Mesothelial cell of epicardium (in vitro differentiated cells): ENCODE measurements at places on chromosomes 5 and 9.
A peak's percentile ranks its signal among the peaks of the same experiment; 100 is the strongest.

- no peaks in the 10 kb centered on the region for H3K36me3 ChIP-seq
- H3K4me3 ChIP-seq: no peak overlapping the region
- peaks cover 37% of the 10 kb centered on the region for H3K27me3 ChIP-seq
- H3K27ac ChIP-seq: no peak overlapping the region
- no peak for DNase-seq
- H3K4me1 ChIP-seq: no peaks in the 10 kb centered on the region
These were observed 54.9 kb upstream of the FSTL4 start for GRCh38 chr5:133667217-133667616.

- peaks cover 49% of the 10 kb centered on the region for H3K27me3 ChIP-seq
- no peak overlapping the region for H3K27ac ChIP-seq
- DNase-seq: no peak
- H3K36me3 ChIP-seq: no peaks in the 10 kb centered on the region
These were observed 73.5 kb downstream of the PAX5 start for GRCh38 chr9:36960575-36960955.

DNA sequence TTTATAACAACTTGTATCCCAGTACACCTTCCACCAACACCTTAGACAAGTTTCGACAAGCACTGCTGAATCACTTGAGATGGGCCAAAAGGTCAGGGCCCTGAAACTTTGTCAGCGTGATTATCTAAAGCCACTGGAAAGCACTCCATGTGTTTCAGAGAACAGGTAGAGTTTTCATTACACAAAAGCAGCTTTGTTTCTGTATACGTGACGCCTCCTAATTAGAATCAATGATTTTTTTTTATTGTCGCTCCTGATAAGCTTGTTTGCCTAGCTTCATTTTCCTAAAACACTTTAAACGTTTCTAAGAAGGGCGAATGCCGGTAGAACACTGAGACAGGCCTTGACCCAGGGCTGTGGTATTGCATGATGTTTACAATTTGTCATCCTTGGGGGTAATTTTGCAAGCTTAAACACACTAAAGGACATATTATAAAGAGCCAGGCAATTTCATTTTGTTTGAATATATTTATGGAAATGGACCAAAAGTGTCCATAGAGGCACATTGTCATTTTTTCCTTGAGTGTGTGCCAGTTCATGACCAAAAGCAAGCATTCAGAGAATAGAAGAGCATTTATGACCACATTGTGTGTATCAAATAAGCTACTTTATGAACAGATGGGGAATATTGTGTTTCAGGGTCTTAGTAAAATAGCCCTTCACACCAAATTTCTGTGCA is 193.6 kb downstream of the GLIS3 start:
- H3K36me3 ChIP-seq: no peaks in the 10 kb centered on the region
- H3K4me3 ChIP-seq: no peak overlapping the region
- DNase-seq: no peak

DNA sequence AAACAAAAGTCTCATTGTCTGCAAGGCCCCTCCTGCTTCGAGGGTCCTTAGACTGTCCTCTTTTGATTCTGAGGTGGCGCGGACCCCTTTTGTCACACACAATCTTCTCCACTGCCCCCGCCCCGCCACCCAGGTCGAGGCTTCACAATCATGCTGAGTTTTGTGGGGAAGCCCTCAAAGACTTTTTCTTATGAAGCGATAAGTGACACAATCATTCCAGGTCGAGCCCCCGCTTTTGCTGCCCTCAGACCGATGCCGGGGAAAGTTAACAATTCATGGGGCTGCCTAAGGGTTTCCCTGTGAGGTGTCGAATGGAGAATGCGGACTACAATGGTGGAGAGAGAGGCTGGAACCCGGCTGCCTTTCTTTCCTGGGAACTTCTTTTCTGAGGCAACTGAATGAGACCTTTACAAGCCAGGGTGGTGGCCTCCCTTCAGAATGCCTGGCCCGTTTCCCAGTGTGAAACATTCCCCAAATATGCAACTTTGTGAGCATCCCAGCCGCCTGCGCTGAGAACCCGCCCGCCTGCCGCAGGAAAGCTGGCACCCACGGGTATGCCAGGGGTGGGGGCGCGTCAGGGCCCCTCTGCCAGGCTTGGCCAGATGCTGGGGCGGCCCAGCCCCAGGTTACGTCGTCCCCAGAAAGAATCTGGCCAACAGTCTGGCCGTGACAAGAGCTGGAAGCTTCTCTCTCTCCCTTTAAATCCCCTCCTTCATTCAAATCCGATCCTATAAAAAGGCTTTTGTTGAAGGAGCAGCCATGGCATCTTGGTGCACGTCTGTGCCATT is 71.9 kb downstream of the MAP1B start:
- peaks cover 3% of the 10 kb centered on the region for H3K36me3 ChIP-seq
- H3K27ac ChIP-seq: no peak overlapping the region
- no peaks in the 10 kb centered on the region for H3K4me1 ChIP-seq
- H3K27me3 ChIP-seq: no peaks in the 10 kb centered on the region
- DNase-seq: no peak

GRCh38 chr9:93008457-93008856 is 50.0 kb upstream of the SUSD3 start:
- no peaks in the 10 kb centered on the region for H3K27me3 ChIP-seq
- no peak overlapping the region for H3K27ac ChIP-seq
- DNase-seq: no peak
- H3K4me1 ChIP-seq: peaks cover 2% of the 10 kb centered on the region

- DNase-seq: no peak
- H3K4me1 ChIP-seq: peaks cover 25% of the 10 kb centered on the region
- H3K4me3 ChIP-seq: no peak overlapping the region
- no peaks in the 10 kb centered on the region for H3K27me3 ChIP-seq
These were observed 2.7 kb downstream of the PCDHGC5 start for GRCh38 chr5:141491323-141492167.

DNA sequence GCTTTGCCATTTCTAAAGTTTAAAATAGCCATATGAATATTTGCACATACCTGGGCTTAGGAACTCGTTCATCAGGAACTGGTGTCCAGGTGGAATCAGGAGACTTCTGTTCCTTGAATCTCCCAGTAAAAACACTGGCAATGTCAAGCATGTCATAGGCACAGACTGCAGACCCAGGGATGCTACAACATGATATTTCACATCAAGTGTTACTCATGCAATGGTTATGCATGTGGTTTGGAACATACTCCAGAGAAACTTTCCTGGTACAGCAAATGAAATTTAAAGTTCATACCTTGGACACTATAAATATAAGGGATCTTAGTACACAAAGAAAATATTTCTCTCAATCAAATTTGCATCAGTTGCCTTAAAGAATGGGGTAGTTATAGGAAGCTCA is 92.2 kb downstream of the SEMA6A start:
- peaks cover 73% of the 10 kb centered on the region for H3K36me3 ChIP-seq
- H3K27me3 ChIP-seq: no peaks in the 10 kb centered on the region
- H3K4me3 ChIP-seq: no peak overlapping the region
- H3K4me1 ChIP-seq: peaks cover 14% of the 10 kb centered on the region
- no peak for DNase-seq

DNA sequence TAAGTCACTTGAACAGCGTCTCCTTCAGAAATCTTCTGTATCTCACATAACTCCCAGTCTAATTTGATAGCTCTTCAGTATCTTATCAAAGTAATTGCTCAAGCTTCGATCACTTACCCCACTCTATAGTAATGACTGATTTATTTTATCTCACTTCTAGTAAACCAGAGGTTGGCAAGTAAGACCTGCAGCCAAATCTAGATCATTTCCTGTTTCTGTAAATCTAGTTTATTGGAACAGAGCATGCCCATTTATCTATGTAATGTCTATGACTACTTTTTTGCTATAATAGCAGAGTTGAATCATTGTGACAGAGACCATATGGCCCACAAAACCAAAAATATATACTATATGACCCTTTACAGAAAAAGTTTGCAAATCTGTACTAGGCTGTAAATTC is 40.1 kb downstream of the TSSK1B start:
- H3K36me3 ChIP-seq: no peaks in the 10 kb centered on the region
- no peaks in the 10 kb centered on the region for H3K4me1 ChIP-seq
- DNase-seq: no peak
- no peak overlapping the region for H3K27ac ChIP-seq
- H3K4me3 ChIP-seq: no peak overlapping the region

DNA sequence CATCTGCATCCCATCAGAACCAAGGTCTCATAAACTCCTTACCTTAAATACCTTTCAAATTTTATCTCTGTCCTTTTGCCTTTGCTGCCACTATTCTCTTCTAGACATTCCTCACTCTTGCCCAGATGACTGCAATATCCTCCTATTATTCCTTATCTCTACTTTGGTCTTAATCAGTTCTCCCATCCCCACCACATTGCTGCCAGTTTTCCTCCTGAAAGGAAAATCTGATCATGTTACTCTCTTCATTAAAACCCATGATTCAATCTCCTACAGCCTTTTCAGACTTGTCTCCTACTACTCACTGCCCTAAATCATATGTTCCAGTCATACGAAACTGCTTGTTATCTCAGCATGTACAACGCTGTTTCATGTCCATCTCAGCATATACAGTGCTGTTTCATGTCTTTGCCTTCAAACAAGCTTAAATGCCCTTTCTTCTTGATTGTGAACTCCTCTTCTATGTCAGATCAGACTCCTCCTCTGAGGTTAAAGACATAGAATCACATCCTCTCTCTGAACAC is 152.6 kb upstream of the FST start:
- no peaks in the 10 kb centered on the region for H3K36me3 ChIP-seq
- H3K27ac ChIP-seq: no peak overlapping the region
- H3K4me1 ChIP-seq: no peaks in the 10 kb centered on the region
- no peaks in the 10 kb centered on the region for H3K27me3 ChIP-seq
- DNase-seq: no peak

GRCh38 chr9:105473221-105473620 is 25.4 kb downstream of the FSD1L start:
- no peak overlapping the region for H3K4me3 ChIP-seq
- peaks cover 4% of the 10 kb centered on the region for H3K4me1 ChIP-seq
- peaks cover 24% of the 10 kb centered on the region for H3K36me3 ChIP-seq

DNA sequence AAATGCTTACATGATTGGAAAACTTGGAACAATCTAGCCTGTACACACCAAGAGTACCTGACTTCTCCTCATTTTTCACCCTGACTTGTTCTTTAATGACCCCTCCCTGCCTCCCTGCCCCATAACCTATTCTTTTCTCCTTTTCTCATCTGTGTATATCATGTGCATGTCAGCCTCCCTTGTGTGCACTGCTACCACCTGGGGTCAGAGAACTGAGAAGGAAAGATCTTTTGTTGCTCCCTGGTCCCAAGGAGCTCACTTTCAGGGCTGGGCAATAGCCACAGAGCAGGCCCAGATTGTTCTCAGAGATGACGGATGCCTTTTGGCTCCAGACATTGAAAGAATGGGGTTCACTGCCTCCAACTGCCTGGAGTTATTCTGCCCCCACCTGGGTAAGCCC is 5.1 kb downstream of the MAP1B start:
- H3K27me3 ChIP-seq: no peaks in the 10 kb centered on the region
- H3K4me1 ChIP-seq: peaks cover 38% of the 10 kb centered on the region
- no peak for DNase-seq
- no peak overlapping the region for H3K4me3 ChIP-seq
- peaks cover 11% of the 10 kb centered on the region for H3K36me3 ChIP-seq

DNA sequence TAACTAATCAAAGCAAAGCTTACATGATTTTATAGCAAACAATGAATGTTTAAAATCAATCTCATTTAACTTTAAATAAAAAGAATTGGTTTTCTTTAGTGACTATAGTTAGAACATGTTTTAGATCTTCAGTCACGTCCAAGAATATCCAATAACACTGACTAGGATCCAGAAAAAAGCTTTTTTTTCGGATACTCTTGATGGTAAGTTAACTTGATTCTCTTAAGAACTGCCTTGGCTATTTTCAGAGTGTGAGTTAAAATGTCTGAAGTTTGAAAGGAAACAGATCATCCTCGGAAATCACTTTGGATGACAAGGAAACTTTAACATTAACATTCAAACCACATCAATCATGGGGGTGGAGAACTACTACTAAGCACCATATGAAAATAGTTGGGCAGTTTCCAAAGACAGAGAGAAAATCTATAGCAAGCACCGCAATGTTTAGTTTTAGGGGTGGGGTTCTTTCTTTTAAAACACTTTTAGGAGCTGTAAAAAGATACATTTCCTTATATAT is 83.7 kb upstream of the SLC27A6 start:
- no peaks in the 10 kb centered on the region for H3K27me3 ChIP-seq
- peaks cover 3% of the 10 kb centered on the region for H3K36me3 ChIP-seq
- H3K27ac ChIP-seq: no peak overlapping the region
- H3K4me3 ChIP-seq: no peak overlapping the region
- DNase-seq: no peak

GRCh38 chr9:126611592-126612325 is 2.0 kb upstream of the LMX1B start:
- H3K4me3 ChIP-seq: peak overlapping the region; percentile 47
- peak; percentile 89 for DNase-seq
- no peak overlapping the region for H3K27ac ChIP-seq
- no peaks in the 10 kb centered on the region for H3K36me3 ChIP-seq
- peaks cover 32% of the 10 kb centered on the region for H3K4me1 ChIP-seq

DNA sequence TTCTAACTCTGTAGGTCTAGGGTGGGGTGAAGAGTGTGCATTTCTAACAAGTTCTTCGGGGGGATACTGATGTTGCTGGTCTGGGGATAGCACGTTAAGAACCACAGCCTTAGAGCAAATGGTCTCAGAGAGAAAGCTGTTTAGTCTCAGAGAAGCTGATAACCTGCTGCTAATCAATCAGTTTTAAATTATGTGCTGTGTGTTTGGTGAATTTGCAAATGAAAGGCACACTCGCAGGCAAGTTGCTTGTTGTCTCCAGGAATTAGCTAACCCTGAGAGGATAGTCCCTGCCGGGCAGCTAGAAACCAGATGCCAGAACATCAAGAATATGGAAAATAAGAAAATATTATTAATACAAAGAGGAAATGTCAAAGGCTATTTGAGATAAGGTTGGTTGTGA is 79.2 kb downstream of the DMRT2 start:
- H3K27me3 ChIP-seq: peaks cover 7% of the 10 kb centered on the region
- H3K4me1 ChIP-seq: peaks cover 11% of the 10 kb centered on the region
- no peak overlapping the region for H3K27ac ChIP-seq
- DNase-seq: no peak

GRCh38 chr9:71729816-71730526 is 38.3 kb downstream of the CEMIP2 start:
- peaks cover 69% of the 10 kb centered on the region for H3K4me1 ChIP-seq
- no peak overlapping the region for H3K4me3 ChIP-seq
- no peaks in the 10 kb centered on the region for H3K27me3 ChIP-seq
- H3K27ac ChIP-seq: peak overlapping the region; percentile 82
- peaks cover 22% of the 10 kb centered on the region for H3K36me3 ChIP-seq

GRCh38 chr9:121893786-121894185 is 199.3 kb downstream of the TTLL11 start:
- no peak overlapping the region for H3K4me3 ChIP-seq
- H3K27ac ChIP-seq: no peak overlapping the region
- H3K36me3 ChIP-seq: no peaks in the 10 kb centered on the region
- peaks cover 3% of the 10 kb centered on the region for H3K27me3 ChIP-seq
- peaks cover 1% of the 10 kb centered on the region for H3K4me1 ChIP-seq
